ENCODE measurements at places on chromosomes 7 and 10.

- H3K4me1 ChIP-seq: no peaks in the 10 kb centered on the region
- no peak overlapping the region for H3K27ac ChIP-seq
- no peak overlapping the region for H3K4me3 ChIP-seq
- H3K27me3 ChIP-seq: no peaks in the 10 kb centered on the region
Observed at GRCh38 chr7:67593794-67594193, 597.2 kb downstream of the TYW1 start.

DNA sequence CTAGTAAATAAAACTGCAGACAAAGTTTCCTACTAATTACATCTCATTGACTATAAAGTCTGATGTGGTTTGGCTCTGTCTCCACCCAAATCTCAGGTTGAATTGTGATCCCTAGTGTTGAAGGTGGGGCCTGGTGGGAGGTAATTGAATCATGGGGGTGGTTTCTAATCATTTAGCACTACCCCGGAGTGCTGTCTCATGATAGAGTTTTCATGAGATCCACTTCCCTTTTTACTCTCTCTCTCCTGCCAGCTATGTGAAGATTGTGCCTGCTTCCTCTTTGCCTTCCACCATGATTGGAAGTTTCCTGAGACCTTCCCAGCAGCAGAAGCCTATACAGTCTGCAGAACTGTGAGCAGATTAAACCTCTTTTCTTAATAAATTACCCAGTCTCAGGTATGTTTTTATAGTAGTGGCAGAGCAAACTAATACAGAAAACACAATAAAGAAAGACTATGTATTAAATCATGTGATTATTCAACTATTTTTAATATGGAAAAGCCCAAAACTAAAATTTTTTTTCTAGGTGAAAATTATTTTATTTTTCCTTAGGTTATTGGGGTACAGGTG is 232.1 kb downstream of the FZD1 start:
- no peaks in the 10 kb centered on the region for H3K27me3 ChIP-seq
- H3K36me3 ChIP-seq: no peaks in the 10 kb centered on the region
- no peak overlapping the region for H3K27ac ChIP-seq
- H3K4me3 ChIP-seq: no peak overlapping the region
- no peak for DNase-seq
- no peaks in the 10 kb centered on the region for H3K4me1 ChIP-seq

- peak overlapping the region; percentile 80 for H3K27ac ChIP-seq
- DNase-seq: peak; percentile 96
- H3K27me3 ChIP-seq: no peaks in the 10 kb centered on the region
- H3K36me3 ChIP-seq: no peaks in the 10 kb centered on the region
Observed at GRCh38 chr10:125123476-125124114, 36.8 kb downstream of the CTBP2 start.

GRCh38 chr7:80155374-80155773 is 20.7 kb downstream of the GNAI1 start:
- H3K27me3 ChIP-seq: no peaks in the 10 kb centered on the region
- peaks cover 81% of the 10 kb centered on the region for H3K4me1 ChIP-seq
- DNase-seq: no peak
- no peak overlapping the region for H3K27ac ChIP-seq
- H3K4me3 ChIP-seq: no peak overlapping the region
